ENCODE measurements at places on chromosomes 6 and 20. TPM values are rescaled to one million over a fixed set of nuclear protein-coding genes. Genes with fewer than 3 reads are reported as not detected.

The SOBP gene
- 0.33 TPM for total RNA-seq

The APMAP gene
- total RNA-seq: 104 TPM

The GABRR1 gene
- total RNA-seq: not detected

The PLTP gene
- total RNA-seq: 17.7 TPM
